ENCODE measurements at places on chromosomes 7 and 10.

GRCh38 chr7:142854372-142855113, at the start of gene EPHB6:
Gene EPHB6, plus strand, starts transcription at chr7:142855076. Its CDS starts 8,152 bp downstream, at chr7:142863228.
- DNase-seq: peak; percentile 82

DNA sequence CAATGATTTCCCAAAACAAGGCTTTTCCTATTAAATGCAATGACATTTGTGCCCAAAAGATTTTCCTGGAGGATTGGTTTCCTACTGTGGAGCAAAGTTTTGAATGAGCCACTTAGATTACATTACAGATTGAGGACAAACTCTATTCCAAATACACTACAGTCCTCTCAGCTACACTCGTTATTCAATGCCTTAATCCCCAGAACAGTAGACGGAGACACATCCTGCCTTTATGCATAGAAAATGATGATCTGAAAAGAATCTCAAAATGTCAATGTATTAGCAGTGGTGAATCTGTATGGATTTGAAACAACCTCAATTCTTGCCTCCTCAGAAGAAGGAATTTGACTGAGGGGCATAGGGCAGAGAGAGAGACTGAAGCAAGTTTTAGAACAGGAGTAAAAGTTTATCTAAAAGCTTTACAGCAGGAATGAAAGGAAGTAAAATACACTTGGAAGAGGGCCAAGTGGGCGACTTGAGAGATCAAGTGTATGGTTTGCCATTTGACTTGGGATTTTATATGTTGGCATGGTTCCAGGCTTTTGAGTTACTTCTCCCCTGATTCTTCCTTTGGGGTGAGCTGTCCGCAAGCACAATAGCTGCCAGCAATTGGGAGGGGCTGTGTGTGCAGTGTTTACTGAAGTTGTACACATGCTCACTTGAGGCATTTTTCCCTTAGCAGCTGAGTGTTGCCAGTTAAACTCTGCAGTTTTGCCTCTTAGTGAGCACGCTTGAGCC, 891.9 kb upstream of the MBL2 start:
- peak; percentile 66 for DNase-seq

DNA sequence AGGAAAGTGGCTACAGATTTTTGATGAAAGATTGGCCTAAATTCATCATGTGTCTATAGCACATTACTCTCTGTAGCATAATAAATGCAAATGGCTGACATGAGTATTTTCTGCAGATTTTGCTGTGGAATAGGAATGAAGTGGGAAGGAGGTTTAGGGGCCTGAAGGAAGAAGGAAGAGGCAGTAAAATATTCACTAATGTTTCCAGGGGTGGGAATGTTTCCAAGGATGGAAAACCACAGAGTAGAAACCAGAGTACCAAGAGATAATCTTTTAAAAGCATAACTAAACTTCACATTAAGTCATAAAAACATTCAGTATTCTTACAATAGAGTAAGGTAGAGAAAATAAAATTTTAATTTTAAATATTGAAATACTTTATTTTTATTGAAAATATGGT, 267.8 kb downstream of the BICC1 start:
- DNase-seq: no peak

DNA sequence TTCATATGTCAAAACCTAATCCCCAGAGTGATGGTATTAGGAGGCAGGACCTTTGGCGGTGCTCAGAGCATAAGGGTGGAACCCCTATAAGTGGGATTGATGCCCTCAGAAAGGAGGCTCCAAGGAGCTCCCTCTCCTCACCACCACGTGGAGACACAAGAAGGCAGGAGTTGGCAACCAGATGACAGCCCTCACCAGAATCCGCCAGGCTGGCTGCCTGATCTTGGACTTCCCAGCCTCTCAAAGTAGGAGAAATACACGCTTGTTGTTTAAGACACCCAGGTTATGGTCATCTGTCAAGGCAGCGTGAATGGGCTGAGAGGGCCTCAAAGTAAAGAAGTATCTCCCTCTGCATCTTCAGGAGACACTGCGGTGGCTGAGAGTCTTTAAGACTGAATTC, 187.7 kb downstream of the TNS3 start:
- no peak for DNase-seq

GRCh38 chr10:17802976-17803375, 6.2 kb upstream of the MRC1 start:
- no peak for DNase-seq

GRCh38 chr7:125966278-125967048, 1036.8 kb upstream of the POT1 start:
- DNase-seq: no peak

- DNase-seq: peak; percentile 75
Observed at GRCh38 chr10:77531441-77532001, 106.1 kb downstream of the KCNMA1 start.

GRCh38 chr10:85565381-85565780, 801.2 kb downstream of the GRID1 start:
- DNase-seq: no peak

GRCh38 chr10:78658645-78659597, 409.8 kb upstream of the ZMIZ1 start:
- no peak for DNase-seq

DNA sequence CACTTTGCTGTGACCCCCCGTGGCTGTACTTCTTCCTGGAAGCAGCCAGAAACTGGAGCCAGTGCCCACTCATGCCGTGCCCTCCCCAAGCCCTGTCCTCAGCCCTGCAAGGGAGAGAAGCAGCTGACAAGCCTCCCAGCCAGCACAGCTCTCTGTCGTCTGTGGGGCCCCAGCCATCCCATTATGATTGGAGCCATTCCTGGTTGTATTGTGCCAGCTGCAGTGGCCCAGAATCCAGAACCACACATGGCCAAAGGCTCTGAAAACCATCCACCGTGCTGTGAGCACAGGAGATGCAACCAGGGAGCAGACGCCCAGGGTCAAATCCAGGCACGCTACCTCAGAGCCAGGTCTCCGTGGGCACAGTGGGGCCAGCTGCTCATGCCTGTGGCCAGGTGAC, 18.7 kb downstream of the GRID2IP start:
- no peak for DNase-seq

DNA sequence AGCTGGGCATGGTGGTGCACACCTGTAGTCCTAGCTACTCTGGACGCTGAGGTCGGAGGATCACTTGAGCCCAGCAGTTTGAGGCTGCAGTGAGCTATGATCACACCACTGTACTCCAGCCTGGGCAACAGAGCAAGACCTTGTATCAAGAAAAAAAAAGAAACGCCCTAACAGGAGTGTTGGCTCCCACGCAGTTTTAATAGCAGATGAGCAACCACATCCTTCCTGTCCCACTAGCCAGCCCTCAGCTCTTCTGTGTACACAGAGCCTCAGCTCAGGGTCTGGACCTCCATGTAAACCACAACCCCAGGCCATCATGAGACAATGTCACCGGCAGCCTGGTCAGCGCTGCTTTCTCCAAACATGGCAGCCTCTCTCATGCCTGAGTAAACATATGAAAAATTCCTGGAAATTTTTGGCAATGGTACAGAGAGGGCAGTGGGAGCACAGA, 108.2 kb downstream of the PIP4K2A start:
- no peak for DNase-seq

- no peak for DNase-seq
Observed at GRCh38 chr7:882336-883035, 6.1 kb downstream of the GET4 start.

DNA sequence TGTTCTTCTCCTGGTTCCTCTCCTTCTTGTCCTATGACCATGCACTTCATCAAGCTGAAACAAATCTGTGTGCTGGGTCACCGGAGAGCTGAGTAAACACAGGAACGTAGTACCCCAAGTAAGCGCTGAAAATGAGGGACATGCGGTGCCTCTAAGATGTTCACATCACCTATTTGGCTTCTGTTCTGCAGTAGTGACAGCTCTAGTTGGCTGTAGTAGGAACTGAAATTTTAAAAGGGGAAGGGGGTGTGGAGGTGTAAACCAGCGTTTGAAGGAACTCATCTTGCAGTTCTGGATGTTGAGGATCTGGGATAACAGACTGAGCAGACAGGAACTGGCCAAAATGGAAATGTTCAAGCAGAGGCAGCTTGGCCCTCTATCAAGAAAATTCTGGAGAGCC, 85.2 kb downstream of the WNT2 start:
- no peak for DNase-seq

DNA sequence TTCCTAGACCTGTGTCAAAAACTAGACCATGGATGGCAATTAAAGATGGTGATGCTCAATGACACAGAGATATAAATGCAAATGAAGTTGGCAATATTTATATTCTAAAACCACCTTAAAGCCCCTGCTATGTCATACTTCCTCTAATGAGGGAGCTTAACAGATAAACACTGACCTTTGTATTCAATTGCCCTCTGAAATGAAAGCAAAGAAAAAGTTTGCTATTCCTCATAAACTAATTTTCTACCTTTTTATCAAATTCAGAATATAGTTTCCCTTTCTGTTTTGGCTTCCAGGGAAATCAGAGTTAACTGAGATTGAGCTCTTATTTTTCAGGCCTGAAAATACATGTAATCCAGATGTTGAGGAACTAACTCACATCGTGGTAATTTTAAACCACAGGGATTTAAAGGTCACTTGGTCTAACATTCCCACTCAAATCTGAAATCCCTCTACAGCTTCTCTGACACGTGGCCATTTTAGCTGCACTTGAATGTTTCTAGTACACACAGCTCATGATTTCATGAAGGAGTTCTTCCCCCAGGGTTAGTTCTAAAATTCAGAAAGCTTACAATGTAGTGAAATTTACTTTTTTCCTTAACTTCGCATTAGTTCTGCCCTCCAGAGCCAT, 37.9 kb upstream of the ABCB5 start:
- DNase-seq: no peak

- DNase-seq: peak; percentile 98
Observed at GRCh38 chr7:136023134-136023869, 46.1 kb upstream of the MTPN start.

DNA sequence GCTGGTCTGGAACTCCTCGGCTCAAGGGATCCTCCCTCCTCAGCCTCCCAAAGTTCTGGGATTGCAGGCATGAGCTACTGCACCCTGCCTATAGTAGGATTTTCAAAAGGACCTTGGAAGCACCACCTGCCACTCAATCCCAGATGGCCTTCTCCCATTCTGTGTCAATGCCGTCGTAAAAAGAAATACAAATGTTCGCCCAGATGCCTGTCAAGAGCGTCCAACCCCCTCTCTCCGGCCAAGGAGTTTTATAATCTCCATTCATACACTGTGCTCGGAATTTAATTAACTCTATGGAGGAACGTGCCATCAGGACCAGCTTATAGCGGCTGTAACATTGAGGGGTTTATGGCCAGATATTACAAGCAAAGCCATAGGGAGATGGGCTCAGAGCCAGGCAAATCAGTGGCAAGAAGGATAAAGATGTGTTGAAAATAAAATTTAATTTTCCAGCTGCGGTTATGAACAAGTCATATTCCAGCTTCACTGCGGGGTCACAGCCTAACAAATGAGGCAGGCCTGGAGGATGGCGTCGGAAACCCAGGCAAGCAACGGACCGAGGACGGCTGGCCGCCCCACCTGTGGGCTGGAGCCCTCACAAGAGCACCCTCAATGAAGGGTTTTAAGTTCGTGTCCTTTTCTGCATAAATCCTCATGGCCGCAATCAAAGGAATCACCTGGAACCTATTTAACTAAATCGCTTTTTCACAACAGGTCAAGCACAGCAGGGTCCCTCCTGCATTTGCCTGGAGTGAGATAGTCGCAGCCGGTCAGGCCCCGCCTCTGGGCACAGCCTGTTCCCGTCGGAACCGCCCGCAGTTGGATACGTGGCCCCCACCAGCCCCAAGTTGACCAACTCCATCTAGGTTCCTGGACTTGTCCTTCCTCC, 374.5 kb upstream of the FOXK1 start:
- peak; percentile 15 for DNase-seq

GRCh38 chr7:64602518-64602917, 39.6 kb upstream of the ZNF680 start:
- no peak for DNase-seq

DNA sequence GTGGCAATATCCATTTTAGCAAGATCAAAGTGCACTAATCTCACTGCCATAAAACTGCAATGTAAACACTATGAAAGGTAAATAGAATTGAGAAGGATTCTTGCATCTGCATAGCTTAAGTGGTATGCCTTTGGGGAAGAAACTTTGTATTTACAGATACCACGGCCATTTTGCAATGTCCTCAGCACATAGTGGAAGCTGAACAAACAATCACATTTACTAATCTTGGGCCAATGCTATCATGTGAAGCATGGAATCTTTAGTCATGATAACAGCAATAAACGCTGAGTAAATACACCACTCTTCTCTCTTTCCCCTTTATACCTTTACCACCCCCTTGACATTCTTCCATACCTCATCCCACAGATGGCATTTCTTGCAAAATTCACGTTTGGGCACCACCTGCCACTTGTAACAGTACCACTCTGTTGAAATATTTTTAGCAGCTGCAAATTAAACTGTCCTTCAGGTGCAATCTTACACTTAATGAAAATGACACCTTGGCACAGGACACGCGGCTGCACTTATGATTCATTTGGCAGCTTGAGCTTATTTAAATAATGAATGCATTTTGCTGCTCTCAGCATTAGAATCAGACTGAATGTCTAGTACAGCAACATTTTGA, 171.8 kb downstream of the SEMA3A start:
- DNase-seq: peak; percentile 94

GRCh38 chr10:90148116-90148855, 446.9 kb downstream of the KIF20B start:
- peak; percentile 4 for DNase-seq

DNA sequence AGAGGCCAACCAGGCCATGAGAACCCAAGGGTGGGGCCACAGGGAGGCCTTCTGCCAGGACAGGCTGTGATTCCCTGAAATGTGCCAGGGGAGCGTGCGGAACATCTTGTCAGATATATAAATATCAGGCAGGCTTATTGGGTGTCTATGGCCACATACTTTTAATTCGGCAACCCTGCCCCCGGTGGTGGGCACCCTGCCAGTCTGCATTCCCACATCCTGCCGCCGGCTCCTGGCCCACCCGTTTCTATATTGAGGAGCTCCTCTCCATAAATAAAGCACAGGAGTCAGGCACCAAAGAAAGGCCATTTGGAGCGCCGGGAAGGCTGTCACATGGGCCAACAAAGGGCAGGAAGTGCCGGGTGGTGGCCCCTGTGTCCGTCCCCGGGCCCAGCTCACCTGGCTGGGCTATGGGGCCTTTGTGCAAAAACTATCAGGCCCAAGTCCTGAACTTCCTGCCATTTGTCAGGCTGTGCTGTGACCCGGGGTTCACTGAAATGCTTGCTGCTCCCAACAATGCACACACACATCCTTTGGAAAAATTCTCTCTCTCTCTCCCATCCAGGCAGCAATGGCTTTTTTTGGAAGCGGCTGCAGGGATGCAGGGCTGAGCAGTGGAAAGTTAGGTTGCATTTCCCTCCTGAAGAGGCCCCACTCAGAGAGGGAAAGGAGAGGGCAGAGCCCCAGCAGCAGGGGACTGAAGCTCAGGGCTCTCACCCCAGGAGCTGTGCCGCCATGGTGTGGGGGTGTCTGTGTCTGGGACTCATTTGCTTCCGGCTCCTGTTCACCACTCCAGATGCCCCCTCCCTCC, 25.0 kb upstream of the PODXL start:
- DNase-seq: no peak

- DNase-seq: peak; percentile 57
Observed at GRCh38 chr10:69644658-69645295, 14.7 kb downstream of the FAM241B start.

- DNase-seq: no peak
Observed at GRCh38 chr7:22871661-22872060, 49.0 kb upstream of the TOMM7 start.
